ENCODE measurements at places on chromosomes 1 and 21.

DNA sequence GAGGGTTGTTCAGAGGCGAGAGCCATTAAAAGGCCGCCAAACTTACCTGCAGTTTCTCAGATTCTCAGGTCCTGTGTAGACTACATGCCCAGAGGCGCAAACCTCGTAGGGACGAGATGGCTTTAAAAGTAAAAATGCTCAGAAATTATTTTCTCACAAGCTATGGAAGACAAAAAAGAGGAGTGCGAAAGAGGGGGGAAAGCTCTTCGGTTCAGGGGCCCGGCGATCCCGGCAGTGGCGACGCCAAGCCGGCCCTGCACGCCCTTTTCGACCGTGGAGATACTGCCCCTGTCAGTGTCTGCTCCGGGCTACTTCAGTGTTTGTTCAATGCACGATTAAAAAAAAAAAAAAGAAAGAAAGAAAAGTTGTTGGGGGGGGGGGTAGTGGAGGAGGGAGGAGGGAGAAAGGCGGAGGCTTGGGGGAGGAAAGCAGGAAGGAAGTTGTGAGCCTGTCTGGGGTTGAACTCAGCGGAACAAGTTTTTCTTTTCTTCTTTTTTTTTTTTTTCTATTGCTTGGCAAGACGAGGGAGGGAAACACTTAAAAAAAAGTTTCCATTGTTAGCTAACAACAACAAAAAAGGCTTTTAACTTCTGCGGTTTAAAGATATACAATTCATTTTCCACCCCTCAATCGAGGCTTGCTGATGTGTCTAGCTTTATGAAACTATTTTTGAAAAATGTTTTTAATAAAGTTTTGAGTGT lies at the start of gene ITPKB:
ITPKB (minus strand) TSS at position 288 of the 701 bp plus-strand sequence. CDS start 1,824 bp downstream, outside the sequence.
- no peak for DNase-seq

- DNase-seq, result no peak
Observed at GRCh38 chr1:245707941-245708340, 553.2 kb downstream of the KIF26B start.

DNA sequence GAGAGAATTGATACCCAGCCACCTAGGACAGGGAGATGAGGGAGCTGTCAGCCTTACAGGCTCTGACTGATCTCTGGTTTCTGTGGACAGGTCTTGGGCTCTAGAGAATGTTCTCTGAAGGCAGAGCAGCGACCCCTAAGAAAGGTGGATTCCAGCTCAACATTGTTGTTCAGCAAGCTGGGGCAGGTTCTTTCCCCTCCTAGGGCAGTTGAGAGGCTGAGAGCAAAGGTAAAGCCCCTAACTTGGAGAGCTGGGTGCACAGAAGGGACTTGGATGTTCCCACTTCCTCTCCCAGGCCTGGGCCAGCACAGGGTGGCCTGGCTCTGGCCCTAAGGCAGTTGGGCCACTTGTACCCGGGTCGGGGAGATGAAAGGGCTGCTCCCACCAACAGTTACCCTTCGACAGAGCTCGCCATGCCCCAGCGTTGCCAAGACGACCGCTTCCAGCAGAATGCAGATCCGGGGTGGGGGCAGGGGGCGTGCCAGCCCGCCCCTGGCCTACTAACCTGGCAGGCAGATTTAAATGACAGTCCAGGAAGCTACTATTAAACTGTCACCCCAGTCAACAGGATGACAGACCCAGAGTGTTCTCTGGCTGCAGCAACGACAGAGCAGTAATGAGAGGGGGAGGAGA lies 31.6 kb downstream of the LRP8 start:
- DNase-seq, result no peak

DNA sequence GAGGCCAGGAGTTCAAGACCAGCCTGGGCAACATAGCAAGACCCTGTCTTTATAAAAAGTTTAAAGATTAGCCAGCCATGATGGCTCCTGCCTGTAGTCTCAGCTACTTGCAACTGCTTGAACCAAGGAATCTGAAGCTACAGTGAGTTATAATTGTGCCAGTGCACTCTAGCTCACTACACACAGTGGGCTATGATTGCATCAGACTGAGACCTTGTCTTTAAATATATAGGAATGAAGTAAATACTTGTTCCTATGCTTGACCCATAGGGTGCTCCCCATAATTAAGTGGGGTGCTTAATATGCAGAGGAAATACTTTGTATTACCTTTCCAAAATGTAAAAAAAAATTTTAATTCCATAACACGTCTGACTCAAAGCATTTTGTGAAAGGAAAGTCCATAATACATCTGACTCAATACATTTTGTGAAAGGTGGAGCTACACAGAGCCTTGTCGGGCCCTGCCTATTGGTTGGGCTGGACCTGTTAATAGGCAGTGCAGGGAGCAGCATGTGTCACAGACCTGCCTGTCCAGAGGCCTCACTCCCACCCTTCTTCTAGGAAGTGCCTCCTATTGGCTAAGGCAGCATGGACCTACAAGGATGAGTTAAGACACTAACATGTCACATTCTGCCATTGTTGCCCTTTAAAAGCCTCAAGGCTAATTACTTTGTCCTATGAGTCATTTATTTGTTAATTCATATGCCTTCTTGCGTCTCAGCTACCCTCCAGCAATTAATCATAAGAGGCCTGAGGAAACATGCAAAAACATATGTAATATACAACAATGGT lies 33.6 kb downstream of the CD58 start:
- DNase-seq, result no peak

DNA sequence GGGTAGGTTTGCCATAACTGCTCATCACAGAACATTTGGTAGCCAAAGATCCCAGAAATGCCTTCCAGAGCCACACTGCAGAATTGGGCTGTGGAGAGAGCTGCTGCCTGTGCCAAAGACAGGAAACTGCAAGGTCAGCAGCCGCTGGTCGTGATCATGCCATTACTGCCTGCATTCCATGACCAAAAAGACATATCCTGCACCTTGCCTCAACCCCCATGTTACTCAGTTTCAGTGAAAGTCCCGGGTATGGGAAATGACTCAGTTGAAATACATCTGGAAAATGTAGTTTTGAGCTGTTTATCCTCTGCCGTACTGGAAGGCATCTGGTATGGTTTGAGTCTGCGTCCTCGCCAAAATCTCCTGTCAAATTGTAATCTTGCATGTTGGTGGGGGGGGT lies 161.7 kb downstream of the FCRL5 start:
- DNase-seq, result no peak

- no peak for DNase-seq
Observed at GRCh38 chr1:200128944-200129879, 101.7 kb downstream of the NR5A2 start.

DNA sequence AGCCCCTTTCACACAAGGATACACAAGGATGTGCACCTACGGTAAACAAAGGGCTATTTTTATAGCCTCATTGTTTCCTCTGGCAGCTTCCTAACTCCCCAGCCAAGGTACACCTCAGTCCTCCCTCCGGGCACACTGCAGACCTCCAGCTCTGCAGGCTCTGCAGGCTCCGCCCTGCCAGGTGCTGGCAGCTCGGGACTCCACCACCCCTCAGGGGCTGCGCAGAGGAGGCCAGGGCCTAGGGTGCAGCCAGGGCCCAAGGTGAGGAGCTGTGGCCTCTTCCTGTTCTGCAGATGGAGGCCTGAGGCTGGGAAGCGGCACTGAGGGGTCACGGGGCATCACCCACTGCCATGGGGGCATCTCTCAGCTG lies 19.8 kb upstream of the CLSTN1 start:
- DNase-seq, result no peak

DNA sequence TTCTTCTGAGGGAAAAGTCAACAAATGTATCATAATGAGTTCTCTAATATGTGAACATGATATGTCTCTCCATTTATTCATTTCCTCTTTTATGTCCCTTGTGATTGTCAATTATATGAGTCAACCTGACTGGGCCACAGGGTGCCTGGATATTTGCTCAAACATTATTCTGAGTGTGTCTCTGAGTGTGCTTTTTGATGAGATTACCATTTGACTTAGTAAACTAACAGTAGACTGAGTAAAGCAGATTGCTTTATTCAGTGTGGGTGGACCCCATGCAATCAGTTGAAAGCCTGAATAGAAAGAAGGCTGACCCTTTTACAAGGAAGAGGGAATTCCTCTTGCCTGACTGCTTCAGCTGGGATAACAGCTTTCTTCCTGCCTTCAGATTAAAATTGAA lies 142.6 kb downstream of the SLC35F3 start:
- no peak for DNase-seq

DNA sequence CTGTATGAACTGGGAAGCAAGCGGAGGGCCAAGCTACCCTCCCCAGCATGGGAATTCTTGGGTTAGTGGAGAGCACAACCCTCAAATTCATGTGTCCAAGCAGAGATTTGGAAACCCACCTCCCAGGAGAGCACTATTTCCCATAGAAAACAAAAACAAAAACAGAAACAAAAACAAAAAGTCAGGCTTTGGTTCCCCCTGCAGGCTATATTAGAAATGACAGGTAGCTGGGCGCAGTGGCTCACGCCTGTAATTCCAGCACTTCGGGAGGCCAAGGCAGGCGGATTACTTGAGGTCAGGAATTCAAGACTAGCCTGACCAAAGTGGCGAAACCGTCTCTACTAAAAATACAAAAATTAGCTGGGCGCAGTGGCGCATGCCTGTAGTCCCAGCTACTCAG lies 10.8 kb downstream of the MINDY1 start:
- DNase-seq, result no peak

DNA sequence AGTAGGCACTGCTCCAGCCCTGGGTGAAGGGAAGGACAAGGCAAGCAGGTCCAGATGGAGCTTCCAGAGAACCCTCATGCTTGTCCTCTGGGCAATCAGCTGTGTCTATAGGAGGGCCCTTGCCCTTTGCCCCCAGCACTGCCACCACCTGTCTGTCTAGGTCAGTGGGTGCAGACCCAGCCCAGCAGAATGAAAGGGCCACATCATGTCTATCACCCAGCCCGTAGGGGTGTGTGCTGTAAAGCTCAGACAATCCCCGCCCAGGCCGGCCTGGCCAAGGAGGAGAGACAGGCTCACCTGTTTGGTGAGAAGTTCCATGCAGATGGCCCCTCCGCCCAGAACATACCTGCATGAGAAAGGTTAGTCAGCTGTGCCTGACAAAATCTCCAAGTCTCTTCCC lies 7.0 kb downstream of the UBE2Q1 start:
- no peak for DNase-seq

DNA sequence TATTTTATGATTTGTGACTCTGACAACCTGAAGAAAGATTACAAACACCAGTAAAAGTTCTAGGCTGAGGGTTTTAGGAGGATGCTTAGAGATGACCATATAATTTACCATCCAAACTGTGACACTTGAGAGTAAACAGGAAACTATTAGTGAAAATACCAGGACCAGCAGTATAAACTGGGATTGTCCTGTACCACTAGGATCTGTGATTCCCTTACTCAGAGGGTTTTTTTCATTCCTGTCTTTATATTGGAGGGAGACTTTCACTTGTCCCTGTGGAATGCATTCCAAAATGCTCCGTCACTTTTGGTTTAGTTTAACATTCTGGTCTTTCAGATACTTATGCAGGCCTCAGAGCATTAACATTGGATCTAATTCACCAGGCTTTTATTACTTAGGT lies 482.9 kb downstream of the PTBP2 start:
- DNase-seq, result no peak

DNA sequence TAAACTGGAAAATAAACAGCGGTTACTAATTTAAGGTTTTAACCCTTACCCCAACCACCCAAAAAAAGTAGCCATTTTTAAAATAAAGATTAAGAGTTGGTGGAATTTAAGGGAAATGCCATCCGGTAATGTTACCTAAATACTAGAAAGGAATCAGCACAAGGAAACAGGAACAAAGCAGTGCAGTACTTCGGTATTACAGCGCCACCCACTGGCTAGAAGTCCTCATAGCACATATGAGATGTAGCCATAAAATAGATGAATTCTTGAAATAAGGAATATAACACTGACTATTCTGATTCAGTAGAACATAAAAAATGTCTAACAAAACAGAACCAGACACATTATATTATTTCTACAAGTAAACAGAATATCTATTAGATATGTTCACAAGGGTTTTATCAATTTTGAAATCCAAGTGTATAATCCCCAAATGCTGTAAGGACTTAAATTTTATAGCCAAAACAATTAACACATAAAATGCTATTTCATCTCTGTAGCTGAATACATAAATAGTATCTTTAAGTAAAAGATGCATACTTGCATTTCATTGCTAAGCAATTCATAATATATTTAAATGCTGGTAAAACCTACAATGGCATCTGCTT lies 58.8 kb downstream of the FRRS1 start:
- peak; percentile 43 for DNase-seq

DNA sequence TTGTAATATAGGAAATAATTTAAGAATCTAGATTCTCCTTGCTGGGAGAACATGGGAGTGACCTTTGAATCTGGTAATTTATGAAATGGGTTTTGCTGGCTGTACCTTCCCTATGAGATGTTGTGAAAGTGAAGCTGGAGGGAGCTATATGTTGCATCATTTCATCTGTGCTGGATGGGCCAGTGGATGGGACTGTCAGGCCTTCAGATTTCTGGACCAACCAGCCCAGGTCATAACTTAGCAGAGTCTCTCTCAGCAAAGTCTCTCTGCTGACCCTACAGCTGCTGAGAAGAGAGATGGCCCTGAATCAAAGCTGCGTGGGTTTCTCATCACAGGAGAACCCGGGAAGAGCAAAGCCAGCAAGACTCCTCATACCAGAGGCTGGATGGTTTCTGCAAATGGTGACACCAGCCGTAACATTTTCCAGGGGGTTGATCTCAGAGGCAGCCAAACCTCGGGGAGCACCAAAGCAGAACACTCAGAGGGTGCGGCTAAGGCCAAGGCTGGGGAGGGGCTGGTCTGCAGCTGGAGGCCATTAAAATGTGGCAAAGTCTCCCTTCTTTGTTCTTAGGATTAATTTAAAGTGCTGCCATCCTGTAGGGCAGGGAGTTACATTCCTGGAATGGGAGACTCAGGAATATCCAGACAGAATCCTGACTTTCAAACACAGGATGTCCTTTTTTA lies 18.2 kb upstream of the PTGFRN start:
- DNase-seq, result no peak

DNA sequence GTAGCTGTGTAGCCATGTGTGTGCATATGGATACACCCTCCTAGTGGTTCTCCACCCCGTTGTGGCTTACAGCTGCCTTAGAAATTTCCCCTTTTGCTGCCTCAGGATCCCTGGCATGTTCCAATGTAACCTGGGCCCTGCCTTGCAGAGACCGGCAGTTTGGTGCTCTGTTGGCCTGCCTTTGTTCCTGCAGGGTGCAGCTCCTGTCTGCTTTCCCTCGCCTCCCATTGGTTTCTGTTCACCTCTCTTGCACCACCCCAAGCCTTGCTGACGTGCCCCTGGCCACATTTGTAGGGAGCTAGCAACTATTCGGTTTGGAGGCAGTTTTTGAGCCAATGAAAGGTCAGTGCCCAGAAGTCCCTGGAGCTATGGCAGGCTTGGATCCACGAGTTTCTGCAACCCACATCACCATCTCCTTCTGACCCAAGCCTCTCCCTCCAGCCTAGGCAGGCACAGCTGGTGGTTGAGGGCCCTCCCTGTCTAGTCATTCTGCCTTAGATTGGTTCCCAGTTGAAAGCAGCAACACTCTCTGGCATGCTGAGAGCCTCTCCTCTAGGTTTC lies 54.9 kb downstream of the MAB21L3 start:
- no peak for DNase-seq

GRCh38 chr1:17893891-17894631 lies 138.9 kb downstream of the ACTL8 start:
- DNase-seq, result no peak

- peak; percentile 59 for DNase-seq
Observed at GRCh38 chr1:37888022-37888700, 28.8 kb upstream of the MTF1 start.

GRCh38 chr1:54120698-54121481 lies 31.9 kb downstream of the CDCP2 start:
- DNase-seq, result no peak

GRCh38 chr1:154170547-154171222 lies 15.8 kb upstream of the NUP210L start:
- DNase-seq, result peak; percentile 19

- DNase-seq, result no peak
Observed at GRCh38 chr1:176575991-176576390, 113.0 kb downstream of the PAPPA2 start.

Measured in NCI-H524 treated with DMSO at 0.1 percent for 48 hours (cell line).